ENCODE measurements at places on chromosomes 3 and 15.

DNA sequence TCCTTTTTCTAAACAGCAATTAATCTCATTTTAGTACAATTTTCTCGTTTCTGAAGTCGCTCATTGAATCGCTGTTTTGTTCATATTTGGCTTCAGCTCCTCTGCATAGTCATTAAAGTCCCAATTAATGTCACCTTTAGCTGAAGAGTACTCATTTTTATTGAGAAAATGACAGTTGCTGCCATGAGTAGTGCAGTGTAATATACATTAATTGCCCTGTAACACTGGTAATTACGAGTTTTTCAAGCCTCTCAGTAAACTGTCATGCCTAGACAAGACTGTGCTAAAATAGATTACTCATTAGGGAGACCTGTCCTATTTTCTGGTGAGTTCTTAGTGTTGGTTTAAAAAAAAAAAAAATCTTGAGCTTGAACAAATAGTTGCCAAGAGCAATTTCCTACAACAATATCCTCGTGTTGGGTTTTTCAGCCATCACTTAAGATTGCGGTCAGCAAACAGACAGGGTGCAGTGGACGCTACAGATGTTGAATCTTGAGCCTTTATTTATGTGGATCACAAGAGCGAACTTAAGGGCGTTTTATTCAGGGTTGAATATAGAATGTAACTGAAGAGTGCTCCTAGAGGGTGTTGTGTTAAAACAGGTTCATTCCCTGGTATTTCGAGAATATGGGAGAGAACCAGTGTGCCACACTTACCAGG lies 176.0 kb downstream of the CDIN1 start:
- no peak for DNase-seq

DNA sequence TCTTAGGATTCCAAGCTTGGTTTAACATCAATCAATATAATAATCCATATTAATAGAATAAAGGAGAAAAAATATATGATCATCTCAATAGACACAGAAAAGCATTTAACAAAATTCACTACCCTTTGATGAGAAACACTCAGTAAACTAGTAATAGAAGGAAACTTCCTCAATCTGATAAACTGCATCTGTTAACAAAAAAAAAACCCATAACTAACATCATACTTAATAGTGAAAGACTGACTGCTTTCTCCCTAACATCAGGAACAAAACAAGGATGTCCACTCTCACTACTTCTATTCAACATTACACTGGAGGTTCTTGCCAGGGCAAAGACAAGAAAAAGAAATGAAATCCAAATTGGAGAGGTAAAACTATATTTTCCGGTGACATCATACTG lies 30.5 kb downstream of the LRRK1 start:
- DNase-seq = no peak

GRCh38 chr3:190381441-190381840 lies 6.5 kb upstream of the CLDN16 start:
- no peak for DNase-seq

DNA sequence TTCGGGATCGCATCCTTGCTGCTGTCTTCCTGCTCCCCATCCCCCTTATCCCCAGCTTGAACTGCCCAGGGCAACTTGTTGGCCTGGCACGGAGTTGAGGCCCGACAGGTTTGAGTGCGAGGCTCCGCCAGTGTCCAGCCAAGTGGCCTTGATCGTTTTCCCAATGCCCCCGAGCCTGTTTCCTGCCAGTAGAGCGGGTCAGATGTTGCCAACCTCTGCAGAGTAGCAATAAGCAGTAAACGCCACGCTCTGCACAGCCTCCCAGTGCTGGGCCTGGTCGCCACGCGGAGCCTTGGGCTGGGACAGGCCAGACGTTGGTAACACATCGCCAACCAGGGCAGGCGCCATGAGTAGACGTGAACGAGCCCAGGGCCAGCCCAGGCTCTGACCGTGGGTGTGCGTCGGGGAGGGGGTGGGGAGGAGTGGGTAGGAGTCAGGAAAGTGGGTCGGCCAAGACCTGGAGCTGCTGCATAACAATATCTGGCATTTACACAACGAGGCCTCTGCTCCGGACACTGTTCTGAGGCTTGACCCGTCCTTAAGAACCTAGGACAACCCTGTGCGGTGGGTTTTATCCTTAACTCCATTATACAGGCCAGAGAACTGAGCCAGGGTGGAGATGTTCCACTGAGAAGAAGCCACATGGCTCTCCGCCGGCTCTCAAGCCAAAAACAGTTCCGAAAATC lies 444 bp upstream of the ABHD14A start:
- no peak for DNase-seq

GRCh38 chr3:31246293-31247062 lies 286.2 kb upstream of the STT3B start:
- DNase-seq = no peak

DNA sequence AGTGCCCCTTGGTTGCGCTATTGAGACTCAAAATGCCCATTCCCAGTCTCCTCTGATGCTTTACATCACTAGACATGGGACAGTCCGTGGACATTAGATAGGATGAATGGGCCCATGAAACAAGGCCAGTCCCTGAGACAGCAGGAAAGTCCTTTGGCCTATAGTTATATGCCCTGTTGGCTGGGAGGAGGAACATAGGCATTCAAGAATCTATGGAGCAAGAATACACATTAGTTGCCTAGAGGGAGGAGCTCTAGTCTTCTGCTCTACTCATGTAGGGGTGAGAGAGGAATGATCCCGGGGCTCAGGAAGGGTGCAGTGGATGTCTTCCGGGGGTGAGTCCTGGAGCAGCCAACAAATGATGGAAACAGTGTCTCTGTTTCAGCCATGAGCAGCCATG lies 58.0 kb upstream of the LRTM1 start:
- no peak for DNase-seq

DNA sequence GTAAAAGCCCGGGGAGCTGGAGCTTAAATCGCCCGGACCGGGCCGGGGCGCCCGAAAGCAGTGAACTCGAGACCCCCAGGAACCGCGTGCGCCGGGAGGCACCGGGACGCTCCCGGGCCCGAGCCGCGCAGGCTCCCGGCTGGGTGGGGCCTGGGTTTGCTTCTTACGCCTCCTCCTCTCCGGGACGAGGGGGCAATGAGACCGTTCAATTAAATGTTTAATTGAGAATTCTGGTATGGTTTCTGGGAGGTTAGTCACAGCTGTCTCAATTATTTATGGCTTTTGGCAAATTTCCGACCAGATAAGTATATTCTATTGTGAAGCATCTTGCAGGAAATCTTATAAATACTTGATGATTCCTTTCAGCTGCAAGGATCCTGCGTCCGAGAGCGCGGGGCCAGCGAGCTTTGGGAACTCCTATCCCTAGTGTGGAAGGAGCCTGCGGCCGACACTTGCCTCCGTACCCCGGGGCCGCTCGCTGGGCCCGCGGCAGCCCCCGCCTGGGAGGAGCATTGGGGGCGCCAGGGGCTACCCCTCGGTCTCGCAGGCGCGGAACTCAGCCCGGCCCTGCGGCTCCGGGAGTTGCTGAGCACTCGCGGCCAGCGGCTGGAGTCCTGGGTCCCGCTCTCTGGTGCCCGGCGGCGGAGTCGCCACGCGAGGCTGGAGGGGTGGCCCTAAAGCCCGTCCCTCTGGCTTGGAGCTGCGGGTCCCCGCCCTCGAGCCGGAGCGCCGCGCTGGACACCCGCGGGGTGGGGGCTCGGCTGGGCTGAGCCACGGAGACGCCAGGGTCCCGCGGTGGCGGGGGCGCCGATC lies 10.3 kb downstream of the ISL2 start:
- DNase-seq = no peak

DNA sequence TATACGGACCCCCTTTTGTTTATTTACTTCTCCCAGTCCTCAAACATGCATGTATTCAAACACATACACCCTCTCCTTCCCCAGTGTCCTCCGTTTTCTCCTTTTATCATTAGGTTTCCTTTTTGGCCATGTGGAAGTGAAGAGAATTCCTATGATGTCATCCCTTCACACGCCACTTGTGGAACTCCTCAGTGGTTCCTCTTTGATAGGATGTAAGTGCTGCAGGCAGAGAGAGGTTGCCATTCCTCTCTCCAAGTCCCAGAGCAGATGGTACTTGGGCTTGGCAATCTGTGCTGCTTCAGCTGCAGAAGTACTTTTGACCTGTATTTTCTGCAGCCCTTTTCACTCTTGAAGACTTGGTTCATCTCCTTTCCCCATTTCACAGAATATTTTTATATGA lies 32.9 kb upstream of the CRTC3 start:
- peak; percentile 13 for DNase-seq

Data from AG08395 (cell line).